ENCODE measurements at places on chromosomes 3 and 15.

DNA sequence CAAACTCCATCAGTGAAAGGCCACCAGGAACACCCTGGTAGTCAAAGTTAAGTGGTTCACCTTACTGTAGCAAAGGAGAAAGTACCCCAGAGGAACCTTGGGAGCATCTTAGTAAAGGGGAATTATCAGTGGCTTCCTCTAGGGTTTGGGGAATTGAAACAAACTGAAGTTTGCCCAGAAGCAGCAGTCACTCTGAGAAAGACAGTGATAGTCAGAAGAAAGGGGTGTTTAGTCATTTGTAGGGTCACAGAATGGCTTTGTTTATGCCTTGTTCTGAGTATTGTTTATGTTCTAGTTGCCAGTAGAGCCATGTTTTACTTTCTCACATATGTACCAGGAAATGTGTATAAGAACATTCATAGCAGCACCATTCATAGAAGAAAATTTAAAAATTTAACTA is 93.8 kb downstream of the FHIT start:
- DNase-seq: no peak

DNA sequence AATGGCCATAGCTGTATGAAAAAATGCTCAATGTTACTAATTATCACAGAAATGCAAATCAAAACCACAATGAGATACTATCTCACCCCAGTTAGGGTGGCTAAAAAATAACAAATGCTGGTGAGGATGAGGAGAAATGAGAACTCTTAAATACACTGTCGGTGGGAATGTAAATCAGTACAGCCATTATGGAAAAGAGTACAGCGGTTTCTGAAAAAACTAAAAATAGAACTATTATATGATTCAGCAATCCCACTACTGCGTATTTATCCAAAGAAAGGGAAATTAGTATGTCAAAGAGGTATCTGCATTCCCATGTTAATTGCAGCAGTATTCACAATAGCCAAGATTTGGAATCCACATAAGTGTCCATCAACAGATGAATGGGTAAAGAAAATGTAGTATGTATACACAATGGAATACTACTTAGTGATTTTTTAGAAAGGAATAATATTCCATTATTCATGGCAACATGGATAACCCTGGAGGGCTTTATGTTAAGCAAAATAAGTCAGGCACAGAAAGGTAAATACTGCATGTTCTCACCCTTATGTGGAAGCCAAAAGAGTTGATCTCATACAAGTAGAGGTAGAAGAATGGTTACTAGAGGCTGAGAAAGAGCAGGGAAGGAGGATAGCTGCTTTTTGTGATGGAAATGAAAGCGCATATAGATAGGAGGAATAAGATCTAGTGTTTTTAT is 35.0 kb downstream of the SERP1 start:
- no peak for DNase-seq

DNA sequence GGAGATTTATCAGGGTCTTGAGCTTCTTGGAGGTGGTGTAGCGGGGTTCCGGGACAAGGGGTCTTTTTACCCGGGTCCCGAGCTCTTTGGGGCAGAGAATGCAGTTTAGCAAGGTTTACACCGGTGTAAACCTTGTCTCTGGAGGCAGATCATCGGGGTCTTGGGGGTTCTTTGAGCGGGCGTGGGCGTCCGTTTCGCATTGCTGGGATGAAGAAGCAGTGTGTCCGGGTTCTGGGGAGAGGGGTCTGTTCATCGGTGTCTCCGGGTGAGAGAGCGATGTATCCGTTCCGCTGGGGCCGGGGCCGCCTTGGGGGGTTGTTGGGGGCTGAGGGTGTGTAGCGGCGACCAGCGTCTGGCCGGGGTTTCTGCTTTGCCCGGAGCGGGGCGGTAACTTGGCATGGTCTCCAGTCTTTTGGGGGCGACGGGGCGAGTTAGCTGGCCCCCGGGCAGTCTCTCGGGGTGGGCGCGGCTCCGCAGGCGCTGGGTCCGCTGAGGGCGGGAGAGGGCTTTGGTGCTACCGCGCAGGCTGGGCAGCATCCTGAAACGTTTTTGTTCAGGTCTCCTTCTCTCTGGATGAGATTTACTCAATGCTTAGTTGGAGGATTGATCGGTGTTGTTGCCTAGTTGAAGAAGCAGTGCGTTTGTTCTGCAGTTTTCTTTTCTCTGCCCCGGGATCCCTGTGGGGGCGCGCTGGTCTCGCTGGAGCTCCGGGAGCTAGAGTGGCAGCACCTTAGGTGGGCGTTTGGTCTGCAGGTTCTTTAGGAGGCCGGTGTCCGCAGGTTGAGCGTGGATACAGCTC is 843 bp downstream of the GLCE start:
- peak; percentile 56 for DNase-seq

GRCh38 chr15:73541479-73541878 is 91.7 kb downstream of the NPTN start:
- no peak for DNase-seq

GRCh38 chr15:44729408-44730127 is 6.8 kb upstream of the TRIM69 start:
- DNase-seq: no peak

- DNase-seq: no peak
These were observed 3.6 kb upstream of the GMPPB start for GRCh38 chr3:49727154-49727923.

- DNase-seq: no peak
These were observed 37.1 kb downstream of the PHC3 start for GRCh38 chr3:170144437-170144843.

- no peak for DNase-seq
These were observed 853.5 kb downstream of the TUSC7 start for GRCh38 chr3:117563063-117563462.

DNA sequence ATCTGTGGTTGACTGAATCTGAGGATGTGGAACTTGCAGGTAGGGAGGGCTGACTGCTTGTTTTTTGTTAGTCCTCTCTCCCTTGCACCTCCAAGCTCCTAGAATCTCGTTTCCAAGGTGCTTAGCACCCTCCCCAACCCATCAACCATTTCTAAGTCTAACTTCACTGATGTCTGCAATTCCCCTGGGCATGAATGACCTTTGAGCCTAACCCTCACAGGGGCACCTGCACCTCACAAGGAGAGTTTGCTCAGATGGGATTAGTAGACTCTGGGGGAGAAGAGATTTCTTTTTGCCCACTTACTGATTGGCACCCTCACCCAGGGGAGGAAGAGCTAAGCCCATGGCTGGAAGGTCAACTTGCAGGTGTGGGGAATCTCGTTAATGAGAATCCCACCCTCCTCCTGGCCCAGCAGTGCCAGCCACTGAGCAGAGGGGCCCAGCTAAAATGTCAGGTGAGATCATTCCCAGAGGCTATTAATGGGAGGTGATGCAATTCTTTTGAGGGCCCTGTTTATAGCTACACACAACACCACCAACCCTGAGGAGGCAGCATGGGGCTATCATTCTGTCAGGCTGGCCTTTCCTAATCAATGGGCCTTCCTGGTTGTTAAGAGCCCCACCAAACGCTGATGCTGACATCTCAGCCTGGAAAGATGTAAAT is 81.6 kb upstream of the HERC1 start:
- no peak for DNase-seq

- no peak for DNase-seq
These were observed 2.0 kb upstream of the PIGZ start for GRCh38 chr3:196970547-196971093.

DNA sequence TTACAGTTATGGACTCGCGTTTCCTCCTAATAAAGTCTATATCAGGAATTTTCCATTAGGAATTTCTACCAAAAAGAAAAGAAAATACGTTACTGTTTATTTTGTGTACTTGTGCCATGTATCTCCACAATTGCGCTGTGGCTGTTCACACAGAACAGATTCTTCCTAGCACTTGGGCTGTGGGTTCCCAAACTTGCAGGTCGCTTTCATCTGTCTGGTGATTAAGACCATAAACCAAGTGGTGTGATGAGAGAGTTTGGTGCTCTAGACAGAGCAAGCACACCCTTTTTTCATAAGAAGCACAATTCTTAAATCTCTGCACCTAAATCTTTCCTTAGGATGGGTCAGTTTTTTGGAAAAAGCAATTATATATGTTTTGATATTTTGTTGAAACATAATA is 203.3 kb downstream of the TP63 start:
- no peak for DNase-seq

DNA sequence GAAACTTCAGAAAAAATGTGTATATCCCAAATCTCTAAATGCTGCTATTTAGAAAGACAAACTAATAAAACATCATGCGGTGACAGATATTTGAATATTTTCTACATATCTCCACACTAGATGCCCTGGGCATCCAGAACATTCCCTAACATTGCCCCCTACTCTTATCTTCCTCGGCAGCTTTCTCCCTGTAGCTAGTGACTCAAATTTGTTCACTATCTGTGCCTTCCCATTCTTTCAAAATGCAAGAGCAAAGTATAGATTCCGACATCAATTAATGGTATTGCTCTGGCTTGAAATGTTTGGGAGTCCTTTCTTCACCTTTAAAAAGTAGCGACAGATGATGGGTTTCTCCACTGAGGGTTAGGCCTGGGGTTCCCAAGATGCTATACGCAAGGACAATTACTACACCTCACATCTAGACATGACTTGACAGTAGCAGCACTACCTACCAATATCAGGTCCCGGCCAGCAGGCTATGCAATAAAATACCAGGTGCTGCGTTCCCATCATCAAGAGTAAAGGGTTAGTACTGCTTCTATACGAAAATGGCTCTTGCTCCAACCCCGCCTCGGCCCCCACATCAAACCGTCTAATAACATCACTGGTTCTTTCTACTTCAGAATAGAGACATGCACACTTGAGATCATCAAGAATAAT is 631 bp downstream of the UBR1 start:
- peak; percentile 50 for DNase-seq

DNA sequence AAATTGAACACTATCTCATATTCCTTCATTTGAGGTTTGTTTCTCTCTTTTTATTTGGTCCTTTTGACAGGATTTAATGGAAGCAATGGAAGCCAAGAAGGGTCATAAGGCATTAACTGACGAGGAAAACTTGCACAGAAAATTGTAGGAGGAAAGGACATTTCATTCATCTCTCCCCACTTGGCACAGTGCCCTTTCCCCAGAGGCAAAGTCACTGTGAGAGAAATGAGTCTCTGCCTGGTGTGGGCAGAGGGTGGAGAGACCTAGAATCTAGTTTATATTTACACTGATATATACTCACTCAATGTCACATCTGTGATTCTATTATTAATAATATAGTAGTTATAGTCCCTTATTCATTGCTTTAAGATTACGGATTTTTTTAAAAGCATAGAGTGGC is 324.6 kb upstream of the IL12A start:
- peak; percentile 8 for DNase-seq

DNA sequence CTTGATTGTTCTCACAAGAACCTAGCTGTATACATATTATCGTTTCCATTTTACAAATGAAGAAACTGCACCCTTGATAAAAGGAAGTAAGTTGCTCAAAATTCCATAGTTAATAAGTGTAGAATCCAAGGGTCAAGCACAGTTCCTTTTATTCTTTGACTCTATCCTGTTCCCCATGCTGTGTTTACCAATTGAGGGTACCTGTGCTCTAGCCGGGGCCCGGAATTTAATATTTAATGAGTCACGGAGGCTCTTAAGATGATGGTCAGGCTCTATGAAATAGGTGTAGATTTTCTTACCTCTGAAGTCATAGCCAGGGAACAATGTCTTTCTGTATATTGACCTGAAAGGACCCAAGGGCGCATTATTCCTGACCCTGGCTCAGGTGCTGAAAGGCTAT is 65.2 kb downstream of the LPP start:
- no peak for DNase-seq

- peak; percentile 5 for DNase-seq
These were observed 20.3 kb upstream of the TNIK start for GRCh38 chr3:171480526-171480925.

DNA sequence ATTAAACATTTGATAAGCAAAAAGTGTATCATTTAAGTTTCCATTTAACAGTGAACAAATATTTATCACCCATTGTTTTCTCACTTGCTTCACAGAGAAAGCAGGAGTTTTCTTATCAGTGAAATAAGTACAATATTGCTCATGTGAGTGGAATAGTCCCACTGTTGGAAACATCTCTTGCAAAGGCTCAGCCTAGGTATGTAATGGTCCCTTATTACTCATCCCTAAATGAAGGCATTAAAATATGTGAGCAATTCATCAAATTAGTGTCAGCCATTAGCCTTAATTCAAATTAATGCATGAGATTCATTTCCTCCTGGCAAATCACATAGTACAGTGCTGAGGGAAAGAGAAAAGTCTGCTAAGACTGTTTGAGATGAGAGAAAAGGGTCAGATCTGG is 9.6 kb upstream of the FMN1 start:
- DNase-seq: no peak

GRCh38 chr3:32121137-32121536 is 14.7 kb downstream of the GPD1L start:
- no peak for DNase-seq

DNA sequence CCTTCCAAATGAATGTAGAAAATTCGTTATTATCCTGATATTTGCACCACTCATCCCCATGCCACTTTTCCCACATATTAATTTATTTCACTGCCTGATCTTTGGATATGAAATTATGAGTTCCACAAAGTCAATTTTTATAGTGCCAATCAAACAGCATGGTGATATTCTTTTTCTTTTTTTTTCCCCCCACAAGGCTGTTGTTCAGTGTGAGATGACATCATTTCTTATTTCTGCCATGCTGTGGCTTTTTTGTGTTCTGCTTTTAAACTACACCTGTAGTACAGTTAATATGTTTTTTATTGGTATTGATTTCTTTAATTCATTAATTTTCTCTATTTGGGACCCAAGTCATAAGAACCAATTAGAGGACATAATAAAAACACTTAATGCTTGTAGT is 14.6 kb downstream of the MYNN start:
- DNase-seq: no peak

DNA sequence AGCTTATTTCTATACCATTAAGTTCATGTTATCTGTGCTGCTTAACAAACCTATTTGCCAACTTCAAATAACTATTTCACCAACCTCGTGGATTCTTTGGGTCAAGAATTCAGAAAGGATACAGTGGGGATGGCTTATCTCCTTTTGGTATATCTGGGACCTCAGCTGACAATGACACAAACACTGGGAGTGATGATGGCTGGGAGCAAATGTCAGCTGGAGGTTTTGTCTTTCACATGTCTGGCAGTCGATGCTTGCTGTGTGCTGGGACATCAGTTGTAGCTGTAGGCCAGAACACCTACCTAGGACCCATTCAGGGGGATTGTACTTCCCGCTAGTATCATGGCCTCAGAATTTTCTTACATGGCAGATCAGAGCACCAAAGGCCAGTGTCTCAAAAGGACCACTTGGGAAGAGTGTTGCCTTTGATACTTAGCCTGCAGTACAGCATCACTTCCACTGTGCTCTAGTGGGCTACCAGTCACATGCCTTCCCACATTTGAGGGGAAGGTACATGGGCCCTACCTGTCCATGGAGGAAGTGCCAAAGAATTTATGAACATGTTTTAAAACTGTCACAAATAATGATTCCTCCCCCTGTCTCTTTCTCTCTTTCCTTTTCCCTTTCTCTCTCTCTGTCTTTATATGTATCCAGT is 23.7 kb upstream of the FAM98B start:
- DNase-seq: no peak

- no peak for DNase-seq
These were observed 77.4 kb downstream of the FLNB start for GRCh38 chr3:58085616-58086015.

DNA sequence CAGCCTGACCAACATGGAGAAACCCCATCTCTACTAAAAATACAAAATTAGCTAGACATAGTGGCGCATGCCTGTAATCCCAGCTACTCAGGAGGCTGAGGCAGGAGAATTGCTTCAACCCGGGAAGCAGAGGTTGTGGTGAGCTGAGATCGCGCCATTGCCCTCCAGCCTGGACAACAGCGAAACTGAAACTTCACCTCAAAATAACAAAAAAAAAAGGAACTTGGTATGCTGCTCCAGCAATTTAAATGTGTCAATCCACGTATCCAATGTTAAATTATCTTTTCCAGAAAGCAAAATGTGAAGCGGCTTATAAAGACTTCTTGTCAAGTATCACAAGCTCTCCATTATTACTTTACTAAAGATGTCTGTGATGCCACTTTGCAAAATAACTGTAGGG is 9.9 kb upstream of the ARIH1 start:
- no peak for DNase-seq
